AG09309 (cell line): ENCODE measurements at places on chromosomes 11 and 22.

GRCh38 chr11:26994631-26995095, 751 bp downstream of the FIBIN start:
- DNase-seq, result no peak

DNA sequence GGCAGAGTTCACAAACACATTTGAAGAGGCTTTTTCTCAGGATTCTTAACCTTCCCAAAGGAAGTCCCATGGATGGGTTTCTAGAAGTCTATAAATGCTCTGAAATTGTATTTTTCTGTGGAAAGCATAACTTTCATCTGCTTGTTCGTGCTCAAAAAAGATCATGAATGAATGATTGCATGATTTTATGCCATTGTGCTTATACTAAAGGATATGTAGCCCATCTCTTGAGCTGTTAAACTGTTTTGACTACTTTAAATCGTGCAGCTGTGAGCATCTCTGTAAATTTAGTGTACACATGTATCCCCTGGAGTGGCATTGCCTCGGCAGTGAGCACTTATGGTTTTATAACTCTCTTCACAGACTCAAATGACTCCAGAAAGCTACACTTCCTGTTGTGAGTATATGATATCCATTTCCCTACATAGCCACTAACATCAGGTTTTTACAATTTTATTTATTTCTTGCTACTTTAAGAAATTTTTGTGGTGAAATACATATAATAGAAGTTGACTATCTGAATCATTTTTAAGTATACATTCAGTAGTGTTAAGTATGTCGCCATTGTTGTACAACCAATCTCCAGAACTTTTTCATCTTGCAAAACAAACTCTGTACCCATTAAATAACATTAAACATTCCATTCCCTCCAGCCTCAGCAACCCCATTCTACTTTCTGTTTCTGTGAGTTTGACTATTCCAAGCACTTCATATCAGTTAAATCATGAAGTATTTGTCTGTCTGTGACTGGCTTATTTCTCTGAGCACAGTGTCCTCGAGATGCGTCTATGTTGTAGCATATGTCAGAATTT, 8.0 kb downstream of the NEAT1 start:
- peak; percentile 46 for DNase-seq

- DNase-seq, result no peak
Observed at GRCh38 chr11:2801711-2802388, 83.7 kb downstream of the CDKN1C start.

GRCh38 chr22:42752230-42752746, 31.6 kb upstream of the A4GALT start:
- DNase-seq, result no peak

DNA sequence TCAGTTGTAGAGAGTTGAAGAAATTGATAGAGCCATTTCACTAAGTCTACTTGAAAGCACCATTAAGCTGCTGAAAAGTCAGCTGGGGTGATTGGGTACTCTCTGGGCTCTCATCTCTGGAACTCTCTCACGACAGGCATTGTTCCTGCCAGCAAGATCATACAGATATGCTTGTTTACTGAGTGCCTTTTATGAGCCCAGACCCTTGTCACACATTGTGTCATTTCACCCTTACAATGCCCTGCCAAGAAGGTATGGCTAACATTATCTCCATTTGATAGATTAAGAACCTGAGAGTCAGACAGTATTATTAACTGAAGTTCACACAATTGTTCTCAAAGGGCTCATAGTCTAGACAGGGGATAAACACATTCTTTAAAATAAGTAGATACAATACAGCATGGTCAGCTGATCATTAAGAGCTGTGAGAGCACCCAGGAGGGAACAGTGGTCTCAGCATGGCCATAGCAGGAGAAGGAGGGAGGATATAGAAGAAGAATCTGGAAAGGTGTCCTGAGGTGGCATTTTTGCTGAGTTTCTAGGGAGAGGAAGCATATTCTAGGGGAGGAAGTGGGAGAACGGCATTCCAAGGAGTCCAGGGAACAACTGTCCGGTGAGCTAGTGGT, 580.5 kb downstream of the INSC start:
- no peak for DNase-seq

- DNase-seq, result no peak
Observed at GRCh38 chr22:22954656-22955055, 67.0 kb downstream of the IGLL5 start.

DNA sequence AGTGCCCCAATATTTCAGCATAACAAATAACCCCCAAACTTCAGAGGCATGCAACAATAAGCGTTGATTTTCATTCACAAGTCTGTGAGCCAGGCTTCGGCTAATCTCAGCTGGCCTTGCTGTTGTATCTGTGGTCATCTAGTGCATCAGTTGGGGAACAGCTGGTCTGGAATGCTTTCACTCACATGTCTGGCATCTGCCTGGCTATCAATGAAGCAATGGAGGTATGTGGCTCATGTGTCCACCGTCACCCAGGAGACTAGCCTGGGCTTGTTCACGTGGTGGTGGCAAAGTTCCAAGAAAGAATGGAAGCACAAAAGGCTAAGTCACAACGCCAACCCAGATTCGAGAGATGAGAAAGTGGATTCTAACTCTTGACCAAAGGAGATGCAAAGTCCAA, 304.8 kb upstream of the ISX start:
- DNase-seq, result no peak
